Stimulated activated CD4-positive, alpha-beta T cell treated with anti-CD3 and anti-CD28 coated beads, Interleukin-15, amount 100 ng/mL, for 24 hours (primary cell): ENCODE measurements at places on chromosomes 1 and 21.
A peak's percentile ranks its signal among the peaks of the same experiment; 100 is the strongest.

DNA sequence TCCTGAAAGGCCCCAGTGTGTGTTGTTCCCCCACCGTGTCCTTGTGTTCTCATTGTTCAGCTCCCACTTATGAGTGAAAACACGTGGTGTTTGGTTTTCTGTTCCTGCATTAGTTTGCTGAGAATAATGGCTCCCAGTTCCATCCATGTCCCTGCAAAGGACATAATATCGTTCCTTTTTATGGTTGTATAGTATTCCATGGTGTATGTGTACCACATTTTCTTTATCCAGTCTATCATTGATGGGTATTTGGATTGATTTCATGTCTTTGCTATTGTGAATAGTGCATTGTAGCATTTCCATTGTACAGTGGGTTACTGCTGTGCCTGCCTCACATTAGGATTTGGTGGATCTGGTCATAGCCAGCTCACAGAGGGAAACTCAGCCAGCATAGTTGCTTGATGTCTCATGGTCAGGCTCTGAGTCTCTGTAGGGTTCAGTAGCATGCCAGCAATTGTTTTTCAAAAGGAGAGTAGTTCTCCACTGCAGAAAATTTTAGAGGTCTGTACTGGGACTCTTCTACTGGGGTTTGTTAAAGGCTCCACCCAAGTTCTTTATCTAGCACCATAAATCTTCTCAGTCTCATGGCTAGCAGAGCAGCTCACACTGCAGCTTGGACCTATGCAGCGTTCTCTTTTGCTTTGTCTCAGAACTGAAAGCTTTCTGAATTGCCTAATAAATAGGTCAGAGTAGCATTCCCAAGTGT is 41.0 kb downstream of the RUNX3 start:
- no peak for DNase-seq

DNA sequence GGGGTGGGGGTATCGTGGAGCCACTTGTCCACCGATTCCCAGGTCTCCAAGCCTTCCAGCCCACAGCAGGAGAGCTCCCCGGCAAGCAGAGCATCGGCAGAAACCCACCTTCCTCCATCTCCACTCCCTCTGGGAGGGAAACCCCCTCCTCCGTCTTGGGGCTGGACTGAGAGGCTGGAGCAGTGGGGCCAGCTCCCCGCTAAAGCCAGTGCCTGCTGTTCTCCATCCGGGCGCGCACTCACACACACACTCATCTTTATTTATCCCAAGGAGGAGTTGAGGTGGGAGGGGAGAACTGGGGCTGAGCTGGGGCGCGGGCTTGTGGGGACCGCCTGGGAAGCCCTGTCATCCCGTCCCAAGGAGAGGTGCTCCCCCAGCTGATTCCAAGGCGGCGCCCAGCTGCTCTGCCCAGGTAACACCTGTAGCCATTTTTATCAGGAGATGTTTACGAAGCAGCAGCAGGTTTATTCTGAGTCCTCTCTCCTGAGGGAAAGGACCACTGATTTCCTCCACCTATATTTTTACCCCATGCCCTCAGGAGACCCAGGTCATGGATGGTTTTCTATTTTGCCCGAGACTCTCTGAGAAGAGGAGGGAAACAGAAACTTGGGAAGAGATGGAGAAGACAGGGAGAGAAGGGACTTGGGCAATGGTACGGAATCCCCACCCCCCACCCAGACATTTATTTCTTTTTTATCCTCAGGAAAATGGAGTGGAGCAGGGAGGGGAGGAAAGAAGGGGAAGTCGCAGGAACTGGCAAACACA is 2.1 kb downstream of the KCNN3 start:
- DNase-seq, result no peak

DNA sequence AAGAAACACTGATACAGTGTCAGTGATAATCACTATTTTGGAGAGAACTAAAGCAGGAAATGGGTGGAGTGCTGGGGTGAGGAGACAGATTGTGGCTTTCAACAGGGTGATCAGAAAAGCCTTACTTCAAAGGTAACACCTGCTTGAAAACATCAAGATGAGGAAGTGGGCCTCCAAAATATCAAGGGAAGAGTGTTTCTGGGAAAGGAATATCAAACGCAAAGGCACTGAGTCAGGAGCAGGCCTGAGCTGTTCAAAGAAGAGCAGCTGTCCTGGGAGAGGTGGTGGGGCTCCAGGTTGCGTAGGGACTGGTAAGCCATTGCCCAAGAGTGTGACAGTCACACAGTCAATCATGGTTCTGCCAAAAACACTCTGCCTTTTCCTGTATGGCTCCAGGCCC is 47.1 kb upstream of the ATP1A1 start:
- peak; percentile 40 for DNase-seq

DNA sequence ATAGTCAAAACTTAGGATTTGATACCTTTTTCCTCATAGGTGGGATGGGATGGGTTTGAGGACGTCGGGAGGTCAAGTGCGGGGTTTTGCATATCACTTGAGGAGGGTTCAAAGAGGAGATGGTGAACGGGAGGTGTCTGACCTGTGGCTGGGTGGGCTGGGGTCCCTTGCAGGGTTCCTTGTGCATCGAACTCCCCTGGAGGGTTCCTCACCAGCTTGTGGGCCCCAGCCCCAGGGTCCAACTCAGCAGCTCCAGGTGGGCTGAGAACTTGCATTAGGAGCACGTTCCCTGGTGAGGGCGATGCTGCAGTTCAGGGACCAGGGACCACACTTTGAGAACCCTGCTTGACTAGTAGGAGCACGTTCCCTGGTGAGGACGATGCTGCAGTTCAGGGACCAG is 23.2 kb downstream of the TRPM2 start:
- no peak for DNase-seq

- DNase-seq, result no peak
These were observed 13.0 kb upstream of the LDLRAP1 start for GRCh38 chr1:25530186-25531081.

DNA sequence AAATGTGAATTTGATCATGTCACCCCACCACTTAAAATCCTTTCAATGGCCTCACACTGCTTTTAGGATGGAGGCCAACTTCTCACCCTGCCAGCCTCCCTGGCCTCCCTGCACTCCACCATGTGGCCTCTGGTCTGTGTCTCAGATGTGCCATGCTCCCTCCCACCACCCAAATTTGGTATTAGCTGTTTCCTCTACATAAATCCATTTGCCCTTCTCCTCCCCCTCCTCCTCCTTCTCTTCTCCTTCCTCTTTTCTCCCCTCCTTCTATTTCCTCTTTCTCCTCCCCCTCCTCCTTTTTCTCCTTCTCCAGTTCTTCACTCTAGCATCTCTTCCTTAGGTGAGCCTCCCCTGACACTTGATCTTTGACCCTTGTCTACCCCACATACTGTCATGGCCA is 16.7 kb upstream of the GUCA2B start:
- DNase-seq, result no peak
